Activated T-cell treated with anti-CD3 and anti-CD28 coated beads, Interleukin-2, amount 50 U/mL, for 1 hour (primary cell): ENCODE measurements at places on chromosomes 12 and 14.

DNA sequence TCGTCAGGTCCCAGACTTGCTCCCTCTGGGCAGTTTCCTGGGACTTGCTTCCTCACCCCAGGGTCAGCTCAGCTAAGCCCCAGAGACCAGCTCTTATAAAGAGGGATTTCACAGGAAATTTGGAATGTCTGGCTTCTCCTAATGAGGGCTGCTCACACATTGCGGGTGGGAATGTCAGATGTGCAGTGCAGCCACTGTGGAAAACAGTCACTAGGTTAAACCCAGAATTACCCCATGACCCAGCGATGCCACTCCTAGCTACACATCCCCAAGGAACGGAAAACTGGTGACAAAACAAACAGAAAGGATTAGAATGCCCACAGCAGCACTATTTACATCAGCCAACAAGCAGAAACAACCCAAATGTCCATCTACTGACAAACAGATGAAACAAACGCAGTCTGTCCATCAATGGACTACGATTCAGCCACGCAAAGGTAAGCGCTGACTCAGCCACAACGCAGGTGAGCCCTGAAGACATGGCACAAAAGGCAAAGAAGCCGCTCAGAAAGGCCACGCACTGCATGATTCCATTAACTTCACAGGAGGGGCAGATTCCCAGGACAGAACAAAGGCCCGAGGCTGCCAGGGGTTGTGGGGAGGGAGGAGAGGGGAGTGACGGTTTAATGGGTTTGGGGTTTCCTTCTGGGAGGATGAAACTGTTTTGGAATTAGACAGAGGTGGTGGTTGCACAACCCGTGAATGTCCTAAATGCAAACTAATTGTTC lies 63.0 kb downstream of the NCOR2 start:
- DNase-seq = no peak

GRCh38 chr14:89721956-89722355 lies 232.6 kb downstream of the EFCAB11 start:
- DNase-seq = no peak

GRCh38 chr12:24975425-24975824 lies 26.5 kb upstream of the BCAT1 start:
- no peak for DNase-seq

- DNase-seq = no peak
Measured at GRCh38 chr12:75579552-75579951, 68.1 kb upstream of the KRR1 start.

DNA sequence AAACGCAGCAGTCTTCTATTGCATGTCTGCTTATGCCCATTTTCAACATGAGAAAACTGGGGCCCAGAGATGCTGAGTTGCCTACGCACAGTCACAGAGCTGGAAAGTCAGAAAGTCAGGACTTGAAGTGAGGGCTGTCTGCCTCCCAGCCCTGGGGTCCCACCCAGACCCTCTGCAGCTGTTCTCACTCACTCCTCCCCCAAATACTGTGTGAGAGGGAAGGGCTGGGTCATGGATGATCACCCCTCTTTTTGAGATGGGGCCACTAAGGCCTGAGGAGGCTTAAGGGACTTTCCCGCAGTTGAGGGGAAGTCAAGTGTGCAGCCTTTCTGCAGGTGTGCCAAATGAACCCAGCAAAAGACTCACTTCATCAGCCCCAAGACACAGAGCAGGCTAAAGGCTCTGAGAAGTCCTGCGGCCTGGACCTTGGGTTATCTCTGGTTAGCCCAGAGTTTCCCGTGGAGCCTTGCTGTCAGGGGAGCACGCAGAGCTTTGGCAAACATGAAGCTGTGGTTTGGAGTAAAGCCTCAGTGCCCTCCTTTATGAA lies 18.7 kb downstream of the DTX1 start:
- no peak for DNase-seq

DNA sequence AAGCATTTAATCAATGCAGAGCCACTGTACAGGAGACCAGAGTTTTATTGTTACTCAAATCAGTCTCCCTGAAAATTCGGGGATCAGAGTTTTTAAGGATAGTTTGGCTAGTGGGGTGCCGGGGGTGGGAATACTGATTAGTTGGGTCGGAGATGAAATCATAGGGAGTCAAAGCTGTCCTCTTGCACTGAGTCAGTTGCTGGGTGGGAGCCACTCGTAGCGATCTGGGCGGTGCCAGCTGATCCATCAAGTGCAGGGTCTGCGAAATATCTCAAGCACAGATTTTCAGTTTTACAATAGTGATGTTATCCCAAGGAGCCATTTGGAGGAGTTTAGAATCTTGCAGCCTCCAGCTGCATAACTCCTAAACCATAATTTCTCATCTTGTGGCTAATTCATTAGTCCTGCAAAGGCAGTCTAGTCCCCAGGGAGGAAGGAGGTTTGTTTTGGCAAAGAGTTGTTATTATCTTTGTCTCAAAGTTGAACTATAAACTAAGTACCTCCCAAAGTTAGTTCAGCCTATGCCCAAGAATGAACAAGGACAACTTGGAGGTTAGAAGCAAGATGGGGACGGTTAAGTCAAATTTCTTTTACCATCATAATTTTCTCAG lies 169.4 kb upstream of the PLEKHG7 start:
- DNase-seq = no peak

GRCh38 chr14:69657950-69658355 lies 46.6 kb downstream of the SUSD6 start:
- no peak for DNase-seq

DNA sequence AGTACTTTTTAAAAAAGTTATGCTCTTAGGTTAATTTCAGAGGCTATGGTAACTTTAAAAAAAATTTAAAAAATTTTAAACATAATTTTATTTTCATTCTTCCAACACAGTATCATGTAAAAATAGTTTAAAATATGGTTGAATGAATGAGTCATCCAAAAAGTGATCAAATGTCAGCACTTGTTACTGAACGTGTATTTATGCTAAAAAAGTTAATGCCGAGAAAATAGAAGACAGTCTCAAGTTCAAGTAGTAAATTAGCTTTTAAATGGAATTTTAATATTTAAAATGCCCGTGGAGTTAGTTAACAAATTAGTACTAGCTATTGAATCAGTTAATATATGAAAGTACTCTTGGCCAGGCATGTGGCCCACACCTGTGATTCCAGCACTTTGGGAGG lies 4.8 kb downstream of the AEBP2 start:
- no peak for DNase-seq

DNA sequence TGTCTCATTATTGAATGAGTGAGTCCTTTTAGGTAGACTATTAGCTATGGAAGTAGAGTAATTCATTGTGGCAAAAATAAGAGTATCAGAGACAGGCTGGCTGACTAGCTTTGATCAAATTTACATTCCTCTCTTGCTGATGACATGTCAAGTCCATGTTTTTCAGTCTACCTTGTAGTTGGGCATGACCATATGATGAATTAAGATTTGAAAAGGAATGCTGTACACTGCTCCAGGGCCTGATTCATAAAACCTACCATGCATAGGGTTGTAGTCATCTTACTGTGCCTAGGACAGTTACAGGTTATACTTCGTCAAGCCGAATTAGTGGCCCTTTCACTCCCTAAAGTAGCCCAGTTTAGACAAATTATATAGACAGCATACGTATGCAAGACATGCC lies 545.7 kb upstream of the MIS18BP1 start:
- DNase-seq = no peak

- DNase-seq = no peak
Measured at GRCh38 chr12:92496790-92497189, 206.0 kb upstream of the PLEKHG7 start.
